ENCODE measurements at places on chromosomes 7 and 10. TPM values are rescaled to one million over a fixed set of nuclear protein-coding genes. Genes with fewer than 3 reads are reported as not detected.

The PIP4K2A gene
- 21.2 TPM for total RNA-seq

The PTF1A gene
- not detected for total RNA-seq

The PNLIPRP2 gene
- total RNA-seq, result not detected

The GLCCI1 gene
- total RNA-seq, result 2.6 TPM

DNA sequence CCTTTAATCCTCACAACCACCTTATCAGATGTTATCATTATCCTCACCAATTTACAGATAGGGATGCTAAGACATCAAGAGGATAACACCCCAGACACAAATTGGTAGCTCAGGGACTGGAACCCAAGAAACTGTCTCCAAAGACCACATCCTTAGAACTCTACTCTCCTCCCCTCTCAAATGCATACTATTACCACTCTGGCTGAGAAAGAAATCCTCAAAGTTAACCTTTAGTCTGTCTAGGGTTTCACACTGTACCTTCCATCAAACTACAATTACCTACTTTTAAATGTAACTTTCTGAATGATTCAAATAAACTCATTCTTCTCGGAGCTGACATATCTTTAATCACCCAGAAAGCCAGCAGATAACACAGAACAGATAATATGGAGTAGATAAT is 6.6 kb downstream of the EZH2 start:
- DNase-seq, result no peak

DNA sequence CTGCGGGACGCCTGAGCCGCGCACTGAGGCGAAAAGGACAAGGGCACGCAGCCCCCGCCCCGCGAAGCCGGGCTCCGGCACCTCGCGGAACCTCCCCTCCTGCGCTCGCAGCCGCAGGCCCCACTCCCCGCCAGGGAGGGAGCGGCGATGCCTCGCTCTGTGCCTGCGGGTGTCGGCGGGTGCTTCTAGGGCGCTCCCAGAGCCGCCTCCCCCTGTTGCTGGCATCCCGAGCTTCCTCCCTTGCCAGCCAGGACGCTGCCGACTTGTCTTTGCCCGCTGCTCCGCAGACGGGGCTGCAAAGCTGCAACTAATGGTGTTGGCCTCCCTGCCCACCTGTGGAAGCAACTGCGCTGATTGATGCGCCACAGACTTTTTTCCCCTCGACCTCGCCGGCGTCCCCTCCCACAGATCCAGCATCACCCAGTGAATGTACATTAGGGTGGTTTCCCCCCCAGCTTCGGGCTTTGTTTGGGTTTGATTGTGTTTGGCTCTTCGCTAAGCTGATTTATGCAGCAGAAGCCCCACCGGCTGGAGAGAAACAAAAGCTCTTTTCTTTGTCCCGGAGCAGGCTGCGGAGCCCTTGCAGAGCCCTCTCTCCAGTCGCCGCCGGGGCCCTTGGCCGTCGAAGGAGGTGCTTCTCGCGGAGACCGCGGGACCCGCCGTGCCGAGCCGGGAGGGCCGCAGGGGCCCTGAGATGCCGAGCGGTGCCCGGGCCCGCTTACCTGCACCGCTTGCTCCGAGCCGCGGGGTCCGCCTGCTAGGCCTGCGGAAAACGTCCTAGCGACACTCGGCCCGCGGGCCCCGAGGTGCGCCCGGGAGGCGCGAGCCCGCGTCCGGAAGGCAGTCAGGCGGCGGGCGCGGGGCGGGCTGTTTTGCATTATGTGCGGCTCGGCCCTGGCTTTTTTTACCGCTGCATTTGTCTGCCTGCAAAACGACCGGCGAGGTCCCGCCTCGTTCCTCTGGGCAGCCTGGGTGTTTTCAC is 519 bp downstream of the ITGB8 start:
- DNase-seq, result no peak

GRCh38 chr7:154906736-154907355 is 96.1 kb downstream of the PAXIP1 start:
- no peak for DNase-seq

DNA sequence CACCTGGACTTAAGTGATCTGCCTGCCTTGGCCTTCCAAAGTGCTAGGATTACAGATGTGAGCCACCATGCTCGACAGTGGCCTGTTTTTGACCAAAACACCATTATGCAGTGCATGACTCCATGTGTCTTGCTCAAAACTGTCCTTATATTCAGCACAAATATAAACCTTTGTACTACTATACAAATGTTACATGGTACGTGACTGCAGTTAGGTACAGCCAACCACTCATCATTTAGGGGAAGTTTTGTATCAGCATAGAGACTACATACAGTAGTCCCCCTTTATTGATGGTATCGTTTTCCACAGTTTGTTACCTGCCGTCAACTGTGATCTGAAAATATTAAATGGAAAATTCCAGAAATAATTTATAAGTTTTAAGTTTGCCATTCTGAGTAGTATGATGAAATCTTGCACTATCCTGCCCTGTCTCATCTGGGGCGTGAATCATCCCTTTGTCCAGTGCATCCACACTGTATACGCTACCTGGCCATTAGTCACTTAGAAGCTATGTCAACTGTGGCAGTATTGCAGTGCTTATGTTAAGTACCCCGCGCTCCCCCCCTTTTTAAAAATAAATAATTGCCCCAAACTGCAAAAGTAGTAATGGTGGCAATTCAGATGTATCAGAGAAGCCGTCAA is 23.3 kb upstream of the ZNF282 start:
- no peak for DNase-seq

DNA sequence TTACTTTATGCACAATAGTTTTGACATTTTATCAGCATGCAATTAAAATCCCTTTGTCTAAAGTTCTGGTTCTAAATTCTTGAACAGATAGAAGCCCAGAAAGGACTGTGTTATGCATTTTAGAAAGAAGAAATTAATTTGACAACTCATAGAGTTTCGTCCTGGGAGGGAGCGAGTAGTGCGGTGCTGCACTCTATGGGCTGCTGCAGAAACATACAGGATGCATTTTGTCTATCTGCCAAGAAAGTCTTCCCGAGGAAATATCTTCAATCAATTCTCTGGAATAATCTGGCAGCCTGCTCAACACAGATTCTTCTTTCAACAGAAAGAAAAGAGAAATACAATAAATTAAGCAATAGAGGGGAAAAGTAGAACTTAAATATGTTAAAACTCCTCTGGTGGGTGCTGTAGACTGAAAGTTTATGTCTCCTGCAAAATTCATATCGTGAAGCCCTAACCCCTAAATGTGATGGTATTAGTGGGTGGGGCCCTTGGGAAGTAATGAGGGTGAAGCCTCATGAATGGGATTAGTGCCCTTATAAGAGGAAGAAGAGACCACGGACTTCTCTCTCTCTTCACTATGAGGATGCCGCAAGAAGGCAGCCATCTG is 39.0 kb upstream of the IFRD1 start:
- no peak for DNase-seq

DNA sequence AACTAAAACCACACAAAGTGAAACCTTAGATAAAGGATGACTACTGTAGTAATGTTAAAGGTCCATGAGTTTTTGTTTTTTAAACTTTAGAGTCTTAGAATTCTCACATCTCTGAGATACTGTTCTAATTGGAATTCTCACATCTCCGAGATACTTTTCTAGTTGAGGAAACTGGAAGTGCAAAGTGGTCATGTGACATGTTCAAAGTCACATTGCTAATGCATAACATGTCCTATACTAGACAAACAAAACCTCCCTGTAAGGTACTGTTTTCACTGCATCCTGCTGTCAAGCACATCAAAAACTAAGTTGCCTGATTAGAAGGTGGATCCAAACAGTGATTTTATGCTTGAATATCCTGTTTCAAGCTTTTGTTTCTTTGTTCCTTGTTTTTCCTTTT is 13.9 kb downstream of the TAX1BP1 start:
- no peak for DNase-seq
